ENCODE measurements at places on chromosomes 5 and 9. TPM values are rescaled to one million over a fixed set of nuclear protein-coding genes. Genes with fewer than 3 reads are reported as not detected.

DNA sequence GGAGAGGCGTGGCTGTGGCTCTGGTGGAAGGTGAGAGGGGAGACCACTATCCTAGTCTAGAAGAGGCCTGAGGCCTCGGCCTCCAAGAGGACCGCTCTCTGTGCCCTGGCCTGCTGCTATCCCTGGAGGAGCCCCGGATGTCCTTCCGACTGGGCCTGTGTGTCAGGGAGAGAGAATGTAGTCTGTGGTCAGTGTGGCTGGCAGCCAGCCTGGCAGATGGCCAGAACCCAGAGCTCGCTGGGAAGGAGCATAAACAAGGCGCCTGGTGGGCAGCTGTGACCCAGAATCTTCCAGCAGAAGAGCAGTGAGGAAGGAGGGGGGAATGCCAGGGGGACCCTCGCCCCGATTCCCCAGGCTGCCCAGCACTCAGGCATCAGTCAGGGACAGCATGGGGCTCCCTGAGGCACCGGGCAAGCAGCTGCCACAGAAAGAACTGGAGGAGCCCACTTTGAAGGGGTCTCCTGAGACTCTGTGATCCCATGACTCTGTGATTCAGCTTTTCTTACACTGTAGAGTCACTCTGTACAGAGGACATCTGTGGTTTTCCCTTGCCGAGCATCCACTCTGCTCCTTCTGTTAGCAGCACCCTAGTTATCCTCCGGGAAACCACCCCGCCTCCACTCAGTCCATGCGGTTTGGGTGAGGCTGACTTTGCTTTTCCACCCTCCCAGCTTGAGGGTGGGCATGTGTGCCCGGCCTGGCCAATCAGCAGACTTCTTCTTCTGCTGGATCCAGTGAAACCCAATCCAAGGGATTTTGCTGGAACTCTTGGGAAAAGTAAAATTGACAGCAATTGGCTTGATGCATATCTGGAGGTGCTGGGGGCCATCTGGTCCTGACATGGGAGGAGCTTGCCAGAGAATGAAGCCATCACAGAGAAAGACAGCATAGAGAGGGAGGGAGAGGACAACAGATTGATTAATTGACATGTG lies 46.2 kb upstream of the PWWP2A start:
- DNase-seq, result peak; percentile 92

GRCh38 chr5:96149546-96149945 lies 187.9 kb upstream of the ELL2 start:
- no peak for DNase-seq

GRCh38 chr9:75438716-75439115 lies 350.4 kb downstream of the OSTF1 start:
- DNase-seq, result no peak

GRCh38 chr5:14241141-14241540 lies 98.0 kb downstream of the TRIO start:
- no peak for DNase-seq

GRCh38 chr9:131358556-131358955 lies 35.3 kb upstream of the PRRC2B start:
- DNase-seq, result no peak

- DNase-seq, result no peak
Observed at GRCh38 chr9:77763566-77763965, 115.4 kb upstream of the GNA14 start.

GRCh38 chr5:169944115-169944514 lies 36.2 kb downstream of the INSYN2B start:
- no peak for DNase-seq

Gene LCN15
- total RNA-seq, result 1.2 TPM

DNA sequence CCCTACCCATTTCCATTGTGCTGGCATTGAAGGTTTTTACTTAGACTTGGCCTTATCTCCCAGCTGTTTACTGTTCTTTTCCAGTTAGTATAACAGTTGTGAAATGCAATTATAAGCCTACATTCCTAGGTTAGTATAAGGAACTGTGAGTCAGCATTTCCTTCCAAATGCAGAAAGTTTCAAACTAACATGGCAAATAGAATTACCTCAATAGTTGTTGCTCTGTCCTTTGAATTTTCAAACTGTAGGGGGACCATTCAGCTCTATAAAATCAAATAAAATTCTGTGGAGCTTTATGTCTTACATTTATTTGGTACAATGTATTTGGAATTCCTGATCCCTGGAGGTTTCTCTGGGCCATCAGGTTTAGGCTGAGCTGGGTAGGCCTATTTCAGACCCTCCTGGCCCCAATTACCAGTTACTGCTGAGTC lies 47.2 kb downstream of the ARHGEF28 start:
- DNase-seq, result no peak

DNA sequence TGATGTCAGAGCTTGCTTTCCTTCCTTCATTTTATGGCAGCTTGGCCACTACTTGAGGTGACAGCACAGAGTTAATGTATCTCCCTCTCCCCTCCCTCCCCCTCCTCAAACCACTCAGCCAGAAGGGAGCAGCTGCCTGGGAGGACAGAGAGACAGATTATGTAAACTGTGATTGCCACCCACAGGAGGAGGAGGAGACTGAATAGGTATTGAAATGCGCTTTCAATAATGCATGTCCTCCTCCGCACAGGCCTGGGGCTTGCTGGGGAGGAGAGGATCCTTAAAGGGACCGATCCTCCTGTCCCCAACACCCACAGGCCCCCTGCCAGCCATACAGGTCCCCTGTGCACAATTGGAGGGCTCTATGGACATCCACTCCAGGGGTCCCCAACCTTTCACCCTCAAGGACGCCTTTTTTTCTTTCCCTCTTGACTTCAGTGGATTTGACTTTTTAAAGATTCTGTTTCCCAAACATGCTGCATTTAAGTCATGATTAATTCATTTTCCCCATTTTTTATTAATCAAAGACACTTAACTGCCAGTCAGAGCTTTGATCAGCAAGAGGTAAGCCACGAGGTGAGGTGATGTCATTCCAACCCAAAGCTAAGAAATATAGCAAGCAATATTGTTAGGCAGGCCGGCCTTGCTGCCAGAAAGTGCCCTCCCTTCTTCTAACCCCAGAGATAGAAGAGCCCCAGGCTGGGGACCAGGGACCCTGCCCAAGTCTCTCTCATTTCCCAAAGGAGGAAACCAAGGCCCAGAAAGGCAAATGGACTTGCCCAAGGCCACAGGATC lies 47.5 kb upstream of the CPLX2 start:
- peak; percentile 70 for DNase-seq

DNA sequence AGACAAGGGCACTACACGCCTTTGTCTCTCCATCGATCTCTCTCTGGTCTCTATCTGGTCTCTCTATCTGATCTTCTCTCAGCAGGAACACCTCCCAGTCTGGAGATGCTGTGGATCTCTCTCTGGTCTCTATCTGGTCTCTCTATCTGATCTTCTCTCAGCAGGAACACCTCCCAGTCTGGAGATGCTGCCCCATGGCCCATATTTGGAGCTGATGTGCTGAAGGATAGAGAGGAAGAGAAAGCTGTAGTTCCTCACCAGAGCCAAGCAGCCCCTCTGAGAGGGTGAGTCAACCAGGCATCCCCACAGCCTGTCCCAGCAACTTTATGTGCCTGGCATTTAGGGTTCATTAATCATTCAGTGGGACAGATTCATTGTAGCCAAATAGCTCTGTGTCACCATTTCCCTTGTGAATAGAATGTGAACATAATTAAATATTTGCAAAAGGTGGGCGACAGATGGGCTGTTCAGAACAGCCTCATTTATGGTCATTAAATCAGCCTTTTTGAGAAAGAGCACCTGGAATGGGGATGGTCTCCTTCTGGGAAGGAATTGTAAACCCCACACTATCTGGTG lies 189.3 kb upstream of the MAST4 start:
- DNase-seq, result no peak

GRCh38 chr5:79936646-79937216 lies 54.3 kb downstream of the MTX3 start:
- no peak for DNase-seq

Gene SLC1A3
- total RNA-seq, result 4.2 TPM

Gene MPDZ
- total RNA-seq, result 45.1 TPM

Gene SLC6A3
- 0.08 TPM for total RNA-seq

DNA sequence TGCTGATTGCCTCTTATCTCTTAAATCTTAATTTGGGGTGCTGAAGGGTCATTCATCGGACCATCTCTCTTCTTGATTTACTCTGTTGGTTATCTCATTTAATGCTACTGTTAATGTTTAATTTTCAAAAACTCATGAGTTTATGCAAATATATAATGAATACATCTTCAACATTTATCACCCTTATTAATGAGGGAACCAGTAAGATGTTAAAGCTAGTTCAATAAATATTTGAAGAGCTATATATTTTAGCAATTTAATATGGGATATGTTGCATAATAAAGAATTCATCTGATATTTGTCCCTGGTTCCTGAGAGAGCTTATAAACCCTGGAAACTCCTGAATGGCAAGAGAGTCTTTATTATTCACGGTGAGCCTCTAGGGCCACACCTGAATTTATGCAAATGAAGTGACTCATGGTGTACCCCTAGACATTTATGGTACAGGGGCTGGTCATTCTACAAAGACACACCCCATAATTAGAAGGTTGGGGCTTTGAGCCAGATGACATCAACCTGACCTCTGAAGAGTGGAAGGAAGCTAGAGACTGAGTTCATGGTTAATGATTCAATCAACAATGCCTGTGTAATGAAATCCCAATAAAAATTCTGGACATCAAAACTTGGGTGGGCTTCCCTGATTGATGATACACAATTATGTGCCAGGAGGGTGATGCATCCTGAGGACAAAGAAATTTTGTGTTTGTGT lies 339.5 kb upstream of the ZNF608 start:
- no peak for DNase-seq

- DNase-seq, result no peak
Observed at GRCh38 chr9:447230-448025, 232.8 kb downstream of the DOCK8 start.

- no peak for DNase-seq
Observed at GRCh38 chr5:168851902-168852321, 272.7 kb upstream of the PANK3 start.

DNA sequence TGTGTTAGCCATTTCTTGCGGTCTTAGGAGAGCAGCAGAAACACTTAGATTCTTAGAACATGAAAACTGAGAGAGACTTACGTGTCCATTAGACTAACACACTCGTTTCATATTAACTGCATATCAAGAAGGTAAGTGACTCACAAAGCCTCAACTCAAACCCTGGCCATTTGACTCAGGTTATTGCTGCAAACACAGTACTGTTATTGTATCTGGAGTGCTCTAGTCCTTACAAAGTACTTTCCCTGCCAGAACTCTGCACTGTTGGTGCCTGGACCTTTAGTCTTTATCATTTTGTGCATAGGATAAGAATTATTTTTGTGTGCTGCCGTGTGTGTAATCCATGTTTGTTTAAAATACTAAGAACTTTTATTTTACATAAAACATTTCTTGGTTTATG lies 155.7 kb downstream of the FBXL7 start:
- no peak for DNase-seq

Gene SLC4A9
- total RNA-seq, result 0.27 TPM

DNA sequence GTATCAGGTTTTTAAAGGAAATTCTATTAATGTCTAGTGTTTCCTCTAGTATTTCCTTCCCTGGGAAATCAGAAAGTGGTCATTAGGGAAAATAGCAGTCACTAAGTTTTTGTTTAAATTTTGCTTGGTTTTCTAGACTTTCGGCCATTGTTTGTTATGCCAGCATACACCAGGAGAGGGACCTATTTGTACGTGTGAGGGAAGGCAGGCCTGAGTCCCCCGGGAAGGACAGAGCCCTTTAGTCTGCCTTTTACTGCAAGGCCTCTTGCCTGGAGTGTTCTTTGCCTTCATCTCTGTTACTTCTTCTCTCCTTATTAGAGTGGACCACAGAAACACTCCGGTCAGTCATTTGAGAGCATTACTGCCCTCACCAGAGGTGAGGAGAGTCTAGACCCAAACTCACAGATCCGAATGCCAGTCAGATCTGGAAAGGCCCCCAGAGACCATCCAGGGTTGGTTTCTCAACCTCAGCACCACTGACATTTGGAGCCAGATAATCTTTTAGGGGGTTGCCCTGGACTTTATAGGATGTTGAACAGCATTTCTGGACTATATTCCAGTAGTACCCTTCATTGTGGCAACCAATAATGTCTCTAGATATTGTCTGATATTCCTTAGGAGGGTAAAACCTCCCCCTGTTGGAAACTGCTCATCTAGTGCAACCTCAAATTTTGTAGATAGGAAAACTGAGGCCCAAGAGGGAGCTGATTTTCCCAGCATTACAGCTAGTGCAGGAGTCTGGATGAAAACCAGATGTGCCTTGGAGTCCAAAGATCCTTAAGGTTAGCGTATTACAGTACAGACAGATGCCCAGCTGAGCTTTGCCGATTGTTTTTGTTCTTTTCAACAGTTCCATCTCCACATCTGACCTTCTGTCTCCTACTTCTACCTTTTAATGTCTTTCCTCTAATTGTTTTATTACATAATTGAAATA lies 93.0 kb upstream of the NIPAL4 start:
- DNase-seq, result peak; percentile 82

- no peak for DNase-seq
Observed at GRCh38 chr5:95988877-95989276, 27.2 kb upstream of the ELL2 start.

Gene AQP3
- total RNA-seq, result 2.5 TPM

GRCh38 chr9:108297073-108297472 lies 558.7 kb downstream of the ACTL7B start:
- no peak for DNase-seq

Gene IQGAP2
- 23.5 TPM for total RNA-seq
